ENCODE measurements at places on chromosomes 4 and X. TPM values are rescaled to one million over a fixed set of nuclear protein-coding genes. Genes with fewer than 3 reads are reported as not detected.

The FAT1 gene
- total RNA-seq: 104 TPM

The MMRN1 gene
- 59.5 TPM for total RNA-seq

The MAGED4B gene
- total RNA-seq: 0.87 TPM

The RS1 gene
- total RNA-seq: not detected

The GAGE12J gene
- not detected for total RNA-seq

The PNMA6A gene
- total RNA-seq: not detected

The STPG2 gene
- not detected for total RNA-seq

The GC gene
- total RNA-seq: 5.5 TPM

The ARHGEF9 gene
- total RNA-seq: 10.3 TPM

The EDNRA gene
- total RNA-seq: not detected

The MAGEA8 gene
- not detected for total RNA-seq

DNA sequence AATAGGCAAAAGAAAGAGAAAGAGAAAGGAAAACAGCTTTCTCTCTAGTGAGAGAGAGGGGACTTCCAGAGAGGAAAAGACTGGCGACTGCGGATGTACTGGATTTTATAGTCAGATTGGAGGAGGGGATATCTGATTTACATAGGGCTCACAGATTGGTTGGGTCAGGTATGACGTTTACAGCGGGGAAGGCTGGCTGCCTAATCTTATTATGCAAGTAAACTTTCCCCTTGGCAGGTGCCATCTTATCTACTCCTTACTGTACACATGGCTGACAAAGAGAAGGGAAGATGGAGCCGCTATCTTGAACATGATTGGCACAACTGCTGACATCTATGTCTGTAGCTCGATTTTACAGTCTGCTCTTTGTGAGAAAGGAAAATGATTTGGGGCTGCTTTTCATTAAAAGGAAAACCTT lies 25.4 kb downstream of the RBPJ start:
- no peak overlapping the region for H3K27ac ChIP-seq
- no peaks in the 10 kb centered on the region for H3K36me3 ChIP-seq
- H3K4me1 ChIP-seq: peaks cover 67% of the 10 kb centered on the region
- H3K27me3 ChIP-seq: no peaks in the 10 kb centered on the region
- no peak overlapping the region for H3K4me3 ChIP-seq

GRCh38 chrX:136867096-136867491 lies 13.4 kb downstream of the RBMX start:
- H3K36me3 ChIP-seq: peaks cover 64% of the 10 kb centered on the region
- DNase-seq: no peak
- H3K4me3 ChIP-seq: no peak overlapping the region
- no peak overlapping the region for H3K27ac ChIP-seq
- no peaks in the 10 kb centered on the region for H3K4me1 ChIP-seq
- H3K27me3 ChIP-seq: no peaks in the 10 kb centered on the region

- H3K27ac ChIP-seq: no peak overlapping the region
- peaks cover 3% of the 10 kb centered on the region for H3K27me3 ChIP-seq
- DNase-seq: no peak
- H3K4me1 ChIP-seq: no peaks in the 10 kb centered on the region
- no peak overlapping the region for H3K4me3 ChIP-seq
Observed at GRCh38 chrX:19958552-19959486, 32.0 kb downstream of the BCLAF3 start.

- H3K4me3 ChIP-seq: no peak overlapping the region
- H3K27ac ChIP-seq: peak overlapping the region; percentile 34
- DNase-seq: peak; percentile 69
- H3K27me3 ChIP-seq: no peaks in the 10 kb centered on the region
- H3K4me1 ChIP-seq: peaks cover 4% of the 10 kb centered on the region
- no peaks in the 10 kb centered on the region for H3K36me3 ChIP-seq
Observed at GRCh38 chr4:184598753-184599491, 50.3 kb downstream of the CASP3 start.

- H3K36me3 ChIP-seq: no peaks in the 10 kb centered on the region
- peak within 1 kb of the TSS; percentile 55 for H3K4me3 ChIP-seq
- peaks cover 45% of the 10 kb centered on the region for H3K4me1 ChIP-seq
- H3K27me3 ChIP-seq: peaks cover 11% of the 10 kb centered on the region
- peak; percentile 67 for DNase-seq
Observed at GRCh38 chrX:130171446-130172126, at the start of gene RAB33A. Gene RAB33A, plus strand, starts transcription at chrX:130171962. Its CDS starts 101 bp downstream, at chrX:130172063.

DNA sequence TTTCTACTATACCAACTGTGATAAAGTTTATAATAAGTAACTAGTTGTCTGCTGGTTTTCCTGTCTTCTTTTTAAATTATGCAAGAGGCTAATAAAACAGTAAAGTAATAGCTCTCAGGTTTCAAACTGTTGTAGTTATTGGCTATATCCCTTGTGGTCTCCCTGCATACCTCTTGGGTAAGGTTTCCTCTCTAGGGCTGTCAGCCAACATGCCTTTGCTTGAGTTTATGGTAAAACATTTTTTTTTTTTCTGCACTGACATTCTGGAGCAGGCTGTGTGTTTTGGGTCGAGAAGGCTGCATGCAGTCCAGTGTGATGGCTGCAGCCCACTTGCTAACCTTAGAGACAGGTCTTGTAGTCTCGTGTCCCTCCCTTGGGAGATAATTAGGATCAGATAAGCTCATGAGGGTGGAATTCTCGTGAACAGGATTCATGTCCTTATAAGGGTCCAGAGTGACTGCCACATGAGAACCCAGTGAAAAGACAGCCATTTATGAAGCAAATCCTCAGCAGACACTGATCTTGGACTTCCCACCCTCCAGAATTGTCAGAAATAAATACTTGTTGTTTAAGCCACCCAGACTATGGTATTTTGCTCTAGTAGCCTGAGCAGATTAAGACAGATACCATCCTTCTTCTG lies 831.2 kb downstream of the CCSER1 start:
- H3K27me3 ChIP-seq: no peaks in the 10 kb centered on the region
- no peaks in the 10 kb centered on the region for H3K4me1 ChIP-seq
- H3K27ac ChIP-seq: no peak overlapping the region
- no peaks in the 10 kb centered on the region for H3K36me3 ChIP-seq
- no peak overlapping the region for H3K4me3 ChIP-seq

GRCh38 chr4:11420327-11420726 lies 8.4 kb downstream of the HS3ST1 start:
- no peak overlapping the region for H3K4me3 ChIP-seq
- no peaks in the 10 kb centered on the region for H3K4me1 ChIP-seq
- no peak overlapping the region for H3K27ac ChIP-seq
- H3K27me3 ChIP-seq: no peaks in the 10 kb centered on the region
- H3K36me3 ChIP-seq: no peaks in the 10 kb centered on the region

DNA sequence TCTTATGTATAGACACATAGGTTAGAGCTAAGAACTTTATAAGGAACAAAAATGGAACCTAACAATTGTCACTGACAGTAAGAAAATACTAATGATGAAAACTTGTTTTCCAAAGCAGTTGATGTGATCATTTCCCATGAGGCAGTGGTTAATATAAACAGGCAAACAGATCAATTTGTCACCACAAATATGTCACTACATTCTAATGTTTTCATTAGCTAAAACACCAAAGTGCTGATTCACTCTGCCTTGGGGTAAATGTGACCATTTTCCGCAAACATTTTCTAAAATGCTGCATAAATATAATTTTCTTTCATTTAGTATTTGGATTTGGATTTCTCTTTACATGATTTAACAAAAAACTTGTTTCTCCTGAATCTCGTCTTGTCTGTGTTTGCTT lies 408.9 kb upstream of the CTSO start:
- no peaks in the 10 kb centered on the region for H3K4me1 ChIP-seq
- H3K4me3 ChIP-seq: no peak overlapping the region
- DNase-seq: no peak
- H3K27me3 ChIP-seq: no peaks in the 10 kb centered on the region

GRCh38 chr4:37562592-37562991 lies 123.6 kb downstream of the RELL1 start:
- no peak overlapping the region for H3K4me3 ChIP-seq
- H3K4me1 ChIP-seq: no peaks in the 10 kb centered on the region
- H3K27me3 ChIP-seq: no peaks in the 10 kb centered on the region
- no peak overlapping the region for H3K27ac ChIP-seq
- peaks cover 6% of the 10 kb centered on the region for H3K36me3 ChIP-seq

DNA sequence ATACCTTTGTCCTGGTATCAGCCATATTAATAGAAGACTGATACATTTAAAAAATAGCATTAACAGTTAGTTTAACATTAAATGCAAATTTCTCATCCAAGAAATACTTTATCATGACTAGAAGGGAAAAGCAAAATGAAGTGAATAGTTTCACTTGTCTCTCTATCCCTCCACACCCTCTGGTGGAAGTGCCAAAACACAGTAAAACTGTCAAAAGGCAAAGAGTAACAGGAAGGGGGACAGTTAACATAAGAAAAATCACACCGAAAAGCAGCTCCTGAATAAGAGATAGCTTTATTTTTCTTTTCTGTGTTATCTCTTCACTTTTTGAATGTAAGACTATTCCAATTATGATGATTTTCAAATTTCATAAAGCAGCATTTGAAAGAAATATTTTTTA lies 187.2 kb downstream of the FBXW7 start:
- H3K4me3 ChIP-seq: no peak overlapping the region
- H3K27me3 ChIP-seq: no peaks in the 10 kb centered on the region
- H3K27ac ChIP-seq: no peak overlapping the region
- peak; percentile 43 for DNase-seq
- peaks cover 11% of the 10 kb centered on the region for H3K4me1 ChIP-seq

DNA sequence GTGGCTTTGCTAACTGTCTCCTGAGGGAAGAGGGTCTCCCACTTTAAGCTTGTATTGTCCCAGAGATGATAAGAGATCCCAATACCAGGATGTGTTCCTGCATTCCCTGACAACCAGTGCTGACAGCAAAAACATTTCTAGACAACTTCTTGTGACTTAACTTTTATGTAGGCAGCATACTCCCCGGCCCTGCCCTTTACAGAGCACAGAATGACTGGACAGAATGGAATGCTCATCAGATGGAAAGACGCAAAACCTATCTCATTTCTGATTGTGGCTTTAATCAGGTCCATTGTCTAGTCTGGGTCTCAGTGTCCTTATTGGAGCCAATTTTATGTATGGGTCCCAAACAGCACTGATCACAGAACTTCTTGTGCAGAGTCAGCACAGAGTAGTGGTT lies 18.2 kb upstream of the PLAC1 start:
- no peak overlapping the region for H3K4me3 ChIP-seq
- no peak overlapping the region for H3K27ac ChIP-seq
- no peaks in the 10 kb centered on the region for H3K27me3 ChIP-seq
- no peaks in the 10 kb centered on the region for H3K4me1 ChIP-seq
- no peaks in the 10 kb centered on the region for H3K36me3 ChIP-seq
- no peak for DNase-seq

- no peaks in the 10 kb centered on the region for H3K4me1 ChIP-seq
- H3K27me3 ChIP-seq: no peaks in the 10 kb centered on the region
- H3K4me3 ChIP-seq: no peak overlapping the region
- no peak for DNase-seq
Observed at GRCh38 chr4:129561280-129561679, 465.3 kb downstream of the C4orf33 start.

- DNase-seq: peak; percentile 72
- H3K36me3 ChIP-seq: peaks cover 6% of the 10 kb centered on the region
- H3K27me3 ChIP-seq: no peaks in the 10 kb centered on the region
- no peak overlapping the region for H3K4me3 ChIP-seq
- H3K4me1 ChIP-seq: no peaks in the 10 kb centered on the region
Observed at GRCh38 chr4:150242820-150243458, 164.7 kb downstream of the DCLK2 start.

DNA sequence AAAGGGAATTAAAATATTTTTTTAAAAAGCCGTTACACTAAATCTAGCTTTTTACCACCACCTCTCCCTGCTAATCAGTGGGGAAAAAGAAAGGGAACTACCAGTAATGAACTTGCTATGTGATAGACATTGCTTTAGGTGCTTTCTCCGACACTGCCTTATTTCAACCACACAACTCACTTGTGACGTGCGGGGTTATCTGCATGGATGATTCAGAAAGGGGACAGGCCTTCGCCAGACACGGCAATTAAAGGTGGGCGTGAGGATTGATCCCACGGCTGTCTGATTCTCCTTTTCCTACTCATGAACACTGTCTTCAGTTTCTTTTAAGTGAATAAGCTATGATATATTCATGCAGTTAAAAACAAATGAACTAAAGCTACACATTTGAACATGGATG lies 882 bp upstream of the CXCR3 start:
- H3K4me1 ChIP-seq: peaks cover 21% of the 10 kb centered on the region
- H3K27me3 ChIP-seq: no peaks in the 10 kb centered on the region
- no peak for DNase-seq
- no peak overlapping the region for H3K27ac ChIP-seq
- H3K36me3 ChIP-seq: peaks cover 7% of the 10 kb centered on the region

GRCh38 chr4:121791481-121791880 lies 9.6 kb upstream of the EXOSC9 start:
- no peaks in the 10 kb centered on the region for H3K27me3 ChIP-seq
- no peaks in the 10 kb centered on the region for H3K36me3 ChIP-seq
- no peak for DNase-seq
- no peak overlapping the region for H3K4me3 ChIP-seq
- no peak overlapping the region for H3K27ac ChIP-seq

DNA sequence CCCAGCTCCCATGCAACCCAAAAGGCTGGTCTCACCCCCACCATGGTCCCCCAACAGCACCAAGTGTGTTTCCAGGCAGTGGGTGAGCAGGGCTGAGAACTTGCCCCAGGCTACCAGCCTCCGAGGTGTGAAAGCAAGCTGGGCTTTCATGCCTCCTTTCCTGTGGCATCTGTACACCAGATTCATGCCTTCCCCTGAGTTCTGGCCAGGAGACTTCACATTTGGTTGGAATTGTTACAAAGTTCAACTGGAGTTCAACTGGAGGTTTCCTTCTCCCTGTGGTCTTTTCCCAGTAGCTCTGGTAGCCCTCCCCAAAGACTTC lies 77.6 kb upstream of the RAB40AL start:
- H3K27me3 ChIP-seq: no peaks in the 10 kb centered on the region
- no peaks in the 10 kb centered on the region for H3K4me1 ChIP-seq
- H3K27ac ChIP-seq: no peak overlapping the region

GRCh38 chr4:150385606-150386005 lies 196.3 kb upstream of the MAB21L2 start:
- H3K27me3 ChIP-seq: no peaks in the 10 kb centered on the region
- H3K36me3 ChIP-seq: no peaks in the 10 kb centered on the region
- H3K27ac ChIP-seq: no peak overlapping the region
- no peak overlapping the region for H3K4me3 ChIP-seq
- DNase-seq: peak; percentile 21

DNA sequence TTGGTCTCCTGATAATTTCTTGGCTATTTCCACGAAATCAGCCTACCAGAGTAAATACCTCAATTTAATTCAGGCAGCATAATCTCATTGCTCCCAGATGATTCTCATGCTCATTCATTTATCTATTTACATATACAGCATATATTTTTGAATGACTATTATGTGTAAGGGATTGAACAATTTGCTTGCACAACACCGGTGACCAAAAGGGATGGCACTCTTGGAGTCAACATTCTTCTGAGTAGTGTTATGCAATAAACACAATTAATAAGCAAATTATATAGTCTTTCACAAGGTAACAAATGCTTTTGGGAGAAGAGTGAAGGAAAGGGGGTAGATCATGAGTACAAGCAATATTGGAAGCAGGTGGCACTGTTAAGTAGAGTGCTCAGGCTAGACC lies 1015.3 kb downstream of the ARAP2 start:
- no peak for DNase-seq
- H3K27ac ChIP-seq: no peak overlapping the region
- H3K36me3 ChIP-seq: no peaks in the 10 kb centered on the region
- no peak overlapping the region for H3K4me3 ChIP-seq
